ENCODE measurements at places on chromosomes 2 and 18.

DNA sequence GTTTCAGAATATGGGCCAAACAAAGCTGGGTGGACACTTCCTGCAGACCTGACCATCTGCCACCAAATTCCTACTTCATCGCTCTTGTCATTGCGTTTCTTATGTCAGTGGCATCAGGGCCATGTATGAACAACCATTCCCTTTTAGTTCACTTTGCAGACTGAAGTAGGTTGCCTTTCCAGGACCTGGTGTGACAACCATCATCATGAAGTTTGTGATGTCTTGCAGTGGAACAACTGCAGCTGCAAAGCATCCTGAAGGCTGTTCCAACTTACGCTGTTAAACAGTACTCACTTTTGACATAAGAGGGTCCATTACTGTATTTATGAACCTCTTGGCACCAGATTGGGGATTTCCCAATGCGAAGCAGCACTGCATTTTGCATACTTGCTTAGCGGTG lies 511.6 kb downstream of the ARHGAP15 start:
- DNase-seq = no peak

GRCh38 chr18:10053861-10054260 lies 140.0 kb downstream of the VAPA start:
- no peak for DNase-seq

- DNase-seq = no peak
These were observed 36.6 kb upstream of the COL3A1 start for GRCh38 chr2:188937228-188938220.

DNA sequence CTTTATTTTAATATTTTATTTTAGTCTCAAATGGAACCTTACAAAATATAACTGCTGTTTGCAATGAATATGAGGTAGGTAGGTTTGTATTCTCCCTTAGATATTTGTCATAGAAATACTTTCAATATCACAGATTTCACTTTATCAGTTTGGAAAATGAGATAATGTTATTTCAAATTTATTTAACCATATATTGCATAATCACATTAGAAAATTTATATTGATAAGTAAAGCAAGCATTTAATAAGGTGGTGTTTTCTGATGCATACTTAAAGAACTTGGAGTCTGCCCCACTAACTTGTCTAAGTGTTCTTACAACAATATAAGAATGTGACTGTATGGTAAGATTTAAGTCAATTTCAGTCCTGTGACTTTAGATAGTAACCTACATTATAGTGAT lies 85.1 kb downstream of the UBE2E3 start:
- DNase-seq = no peak

DNA sequence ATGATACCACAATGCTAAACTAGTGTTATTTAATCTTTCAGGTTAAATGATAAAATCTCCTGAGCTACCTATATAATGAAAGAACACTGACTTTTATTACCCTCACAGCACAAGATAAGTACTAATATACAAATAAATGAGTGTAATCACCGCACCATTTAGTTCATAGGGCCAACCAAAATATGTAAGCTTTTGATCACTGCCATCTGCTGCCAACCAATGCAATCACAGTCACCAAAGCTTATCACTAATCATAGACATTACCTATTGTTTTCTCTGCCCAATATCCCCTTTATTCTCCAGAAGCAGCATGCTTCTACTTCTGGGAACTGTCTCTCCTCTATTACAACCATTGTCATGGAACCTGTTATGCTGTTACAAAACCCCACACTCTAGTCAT lies 151.6 kb upstream of the LRATD1 start:
- no peak for DNase-seq

GRCh38 chr2:112833976-112834375 lies 2.6 kb downstream of the IL1B start:
- no peak for DNase-seq

DNA sequence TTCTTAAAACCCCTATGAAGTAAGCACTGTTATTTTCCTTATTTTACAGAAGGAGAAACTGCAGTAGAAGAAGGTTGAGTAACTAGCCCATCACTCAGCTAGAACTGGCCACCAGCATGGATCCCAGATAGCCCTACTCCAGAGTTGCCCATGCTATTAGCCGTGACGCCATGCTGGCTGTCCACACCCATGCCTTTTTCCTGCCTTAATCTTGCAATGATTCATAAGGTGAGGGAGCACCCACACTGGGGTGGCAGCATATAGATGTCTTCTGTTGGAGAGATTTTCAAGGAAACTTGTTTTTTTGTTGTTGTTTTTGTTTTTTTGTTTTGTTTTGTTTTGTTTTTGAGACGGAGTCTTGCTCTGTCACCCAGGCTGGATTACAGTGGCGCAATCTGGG lies 204.1 kb upstream of the HAAO start:
- no peak for DNase-seq
